Upper lobe of right lung (tissue), 1 donor: ENCODE measurements at places on chromosomes 3 and 15.

DNA sequence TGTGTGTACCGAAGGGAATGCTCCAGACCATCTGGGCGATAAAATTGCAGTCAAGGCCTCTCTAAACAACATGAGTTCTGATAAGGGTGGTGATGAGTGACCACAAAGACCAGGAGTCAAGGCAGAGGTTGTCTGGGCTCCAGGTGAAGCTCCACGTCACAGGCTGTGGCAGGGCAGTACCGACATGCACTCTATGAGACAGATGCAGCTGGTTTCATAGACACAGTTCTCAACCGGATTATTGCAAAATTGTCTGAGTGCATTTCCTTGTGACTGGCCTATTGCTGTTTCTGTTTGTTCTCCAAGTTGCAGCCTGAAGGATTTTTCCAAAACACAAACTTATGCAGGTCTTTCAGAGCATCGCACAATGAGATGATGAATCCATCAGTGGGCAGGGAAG, 157.5 kb upstream of the HES1 start:
- DNase-seq, result no peak

DNA sequence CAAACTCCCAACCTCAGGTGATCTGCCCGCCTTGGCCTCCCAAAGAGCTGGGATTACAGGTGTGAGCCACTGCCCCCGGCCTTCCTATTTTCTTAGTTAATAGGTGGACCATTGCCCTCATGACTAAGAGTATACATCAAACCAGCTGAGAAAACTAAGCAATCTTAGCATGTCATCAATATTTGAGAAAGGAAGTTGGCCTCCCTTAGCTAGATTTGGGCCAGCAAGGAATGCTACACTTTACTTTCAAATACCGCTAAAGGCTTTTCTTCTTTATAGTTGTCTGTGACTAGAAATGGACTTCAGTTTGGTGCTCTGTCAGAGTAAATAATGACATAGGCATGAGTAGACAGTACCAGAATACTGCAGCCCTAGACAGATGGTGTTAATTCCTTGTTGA, 199.3 kb downstream of the GAP43 start:
- DNase-seq, result no peak

DNA sequence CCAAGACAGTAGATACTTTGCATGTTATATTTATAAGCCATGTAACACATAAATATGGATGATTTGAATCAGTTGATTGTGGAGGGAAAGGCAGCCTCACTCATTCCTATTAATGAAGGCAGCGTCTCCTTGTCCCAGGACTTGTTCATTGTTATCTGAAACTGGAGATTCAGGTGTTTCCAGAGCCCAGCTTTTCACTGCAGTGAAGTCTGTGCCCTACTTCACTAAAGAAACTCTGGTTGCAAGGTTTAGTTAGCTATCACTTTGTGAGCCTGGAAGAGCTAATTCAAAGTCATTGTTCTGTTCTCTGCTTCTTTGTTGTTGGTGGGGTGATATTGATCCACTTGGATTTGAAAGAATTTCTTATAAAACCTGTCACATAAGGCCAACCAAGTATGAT, 9.8 kb downstream of the NR2C2 start:
- DNase-seq, result no peak

- no peak for DNase-seq
These were observed 131.9 kb upstream of the PROK2 start for GRCh38 chr3:71916747-71917369.

DNA sequence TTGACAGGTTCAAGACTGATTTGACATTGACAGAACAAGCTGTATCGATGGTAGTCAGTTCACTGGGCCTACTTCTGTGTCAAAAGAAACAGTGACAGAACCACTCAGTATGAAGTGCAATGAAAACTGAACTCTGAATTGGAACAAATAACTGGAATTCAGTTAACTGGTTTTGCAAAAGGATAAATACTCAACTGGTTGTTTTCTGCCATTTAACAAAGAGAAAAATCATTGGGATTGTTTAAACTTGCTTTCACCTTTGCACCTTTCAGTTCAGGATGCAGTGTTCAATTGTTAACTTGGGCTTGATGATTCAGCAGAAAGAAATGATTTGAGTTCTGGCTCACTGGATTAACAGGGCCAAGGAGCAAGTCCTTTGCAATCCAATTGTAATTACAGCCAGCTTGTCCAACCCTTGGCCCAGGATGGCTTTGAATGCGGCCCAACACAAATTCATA, 4.9 kb downstream of the BTD start:
- DNase-seq, result no peak

DNA sequence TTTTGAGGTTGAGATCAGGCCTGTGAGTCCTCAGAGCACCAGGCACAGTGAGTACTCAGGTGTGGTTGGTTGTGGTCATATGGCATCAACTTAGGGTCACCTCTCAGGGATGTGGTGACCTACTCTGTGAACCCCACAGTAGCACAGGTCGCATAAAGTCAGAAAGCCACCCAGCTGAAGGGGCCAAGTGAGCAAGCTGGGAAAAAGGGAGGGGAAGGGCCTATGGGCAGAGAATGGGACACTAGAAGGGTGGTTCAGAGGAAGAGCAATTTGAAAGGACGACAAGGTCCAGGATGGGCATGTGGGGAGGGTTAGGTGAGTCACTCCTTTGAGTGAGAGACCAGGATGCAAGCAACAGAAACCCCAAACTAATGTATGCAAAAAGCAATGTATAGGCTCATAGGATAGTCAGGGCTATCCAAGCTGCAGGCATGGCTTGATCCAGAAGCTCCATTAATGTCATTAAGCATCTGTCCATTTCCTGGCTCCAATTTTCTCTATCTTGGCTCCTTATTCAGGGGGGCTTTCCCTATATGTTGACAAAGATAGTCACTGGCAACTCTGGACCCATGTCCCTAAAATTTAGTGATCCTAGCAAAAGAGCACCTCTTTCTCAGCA, 33.5 kb downstream of the HMCES start:
- DNase-seq, result no peak

DNA sequence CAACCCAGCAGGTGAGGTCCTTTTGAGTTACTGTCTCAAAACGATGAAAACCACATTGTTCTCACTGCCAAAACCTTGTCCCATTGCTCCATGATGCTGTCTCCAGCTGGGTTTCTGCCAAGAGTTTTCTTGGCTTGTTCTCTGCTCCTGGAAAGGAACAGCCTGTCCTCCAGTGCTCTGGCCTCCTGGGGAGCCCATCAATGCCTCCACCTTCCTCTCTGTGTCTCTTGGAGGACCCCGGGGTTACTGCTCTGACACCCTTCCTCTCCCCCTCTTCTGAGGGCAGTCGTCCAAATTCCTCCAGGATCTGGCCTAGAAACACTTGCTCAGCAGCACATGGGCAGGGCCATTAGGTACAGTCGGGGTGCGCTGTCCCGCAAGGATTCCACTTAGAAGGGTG, 63.9 kb upstream of the RGMA start:
- DNase-seq, result no peak

DNA sequence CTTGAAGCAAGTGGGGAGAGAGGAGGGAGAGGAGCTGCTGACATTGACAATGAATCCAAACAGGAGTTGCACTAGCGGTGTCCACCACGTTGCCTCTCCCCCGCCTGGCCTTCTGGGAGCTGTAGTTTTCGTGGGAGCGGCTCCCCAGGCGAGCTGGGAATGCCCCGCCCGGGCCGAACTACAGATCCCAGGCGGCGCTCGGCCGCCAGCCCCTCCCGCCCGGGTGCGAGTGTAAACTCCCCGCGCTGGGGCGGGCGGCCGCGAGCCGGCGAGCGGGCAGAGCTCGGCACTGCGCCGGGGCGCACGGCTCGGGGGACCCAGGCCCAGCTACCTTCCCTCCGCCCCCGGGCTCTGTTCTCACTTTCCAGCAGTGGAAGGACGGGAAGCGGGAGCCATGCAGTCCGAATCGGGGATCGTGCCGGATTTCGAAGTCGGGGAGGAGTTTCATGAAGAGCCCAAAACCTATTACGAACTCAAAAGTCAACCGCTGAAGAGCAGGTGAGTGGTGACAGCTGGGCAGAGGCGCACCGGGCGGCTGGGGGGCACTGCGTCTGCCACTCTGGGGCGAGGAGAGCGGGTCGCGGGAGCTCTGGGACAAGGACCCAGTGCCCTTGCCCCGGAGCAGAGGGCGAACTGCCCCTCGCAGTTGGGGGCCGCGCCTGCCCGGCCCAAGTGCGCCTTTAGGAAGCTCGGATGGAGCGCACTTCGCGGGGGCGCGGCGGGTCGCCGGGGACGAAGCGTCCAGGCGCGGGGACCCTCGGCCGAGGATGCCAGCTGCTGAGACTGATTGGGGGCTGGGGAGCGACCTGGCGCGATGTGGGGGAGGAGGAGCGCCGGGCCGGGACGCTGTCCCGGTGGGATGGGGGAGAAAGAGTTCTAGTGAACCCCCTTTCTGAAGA, at the start of gene MITF:
TSS of gene MITF (plus strand) at position 261 of the 899 bp plus-strand sequence. CDS start at position 395, 134 bp downstream.
- peak; percentile 96 for DNase-seq

DNA sequence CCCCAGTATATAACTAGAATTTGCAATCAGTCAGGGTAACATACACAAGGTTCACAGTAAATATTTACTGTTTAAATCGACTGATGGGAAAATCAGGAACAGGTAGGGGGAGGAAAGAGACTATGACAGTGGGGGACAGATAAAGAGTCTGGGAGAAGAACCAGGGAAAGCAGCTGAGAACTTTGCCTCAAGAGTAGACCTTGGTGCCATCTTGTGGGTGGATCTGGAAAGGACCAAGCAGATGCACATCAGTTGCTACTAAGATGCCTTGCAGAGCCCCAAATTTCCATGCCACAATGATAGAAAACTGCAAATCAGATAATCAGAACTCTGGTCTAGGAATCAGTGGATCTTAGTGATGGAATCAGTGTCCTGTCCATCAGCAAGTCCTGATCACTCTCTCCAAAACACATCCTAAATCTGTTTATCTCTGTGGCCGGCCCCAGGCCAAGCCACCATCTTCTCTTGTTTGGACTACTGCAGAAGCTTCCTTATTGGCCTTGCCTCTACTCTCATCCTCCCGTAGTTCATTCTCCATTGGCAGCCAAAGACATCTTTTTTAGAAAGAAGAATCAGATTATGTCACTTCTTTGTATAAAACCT, 62.7 kb downstream of the PDE8A start:
- no peak for DNase-seq

GRCh38 chr15:85579957-85580694, 199.7 kb downstream of the AKAP13 start:
- DNase-seq, result peak; percentile 53

DNA sequence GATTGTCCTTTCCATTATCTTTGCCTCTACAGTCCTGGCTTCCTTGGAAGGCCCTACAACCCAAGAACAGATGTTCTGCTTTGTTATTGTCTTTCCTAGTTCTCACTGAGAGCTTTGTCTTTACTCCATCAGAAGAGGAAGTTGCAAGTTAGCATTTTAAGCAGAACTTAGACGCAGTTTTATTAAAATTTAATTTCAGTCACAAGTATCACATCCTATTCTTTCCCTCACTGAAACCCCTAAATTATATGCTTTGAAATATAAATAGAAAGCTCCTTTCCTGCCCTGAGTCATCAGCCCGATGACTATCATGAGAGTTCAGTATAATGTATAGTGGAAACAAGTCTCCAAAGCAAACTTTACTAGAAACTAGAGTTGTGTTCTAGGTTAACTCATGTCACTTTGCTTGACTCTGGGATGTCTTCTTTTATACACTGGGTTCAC, 291.2 kb upstream of the RBMS3 start:
- no peak for DNase-seq

DNA sequence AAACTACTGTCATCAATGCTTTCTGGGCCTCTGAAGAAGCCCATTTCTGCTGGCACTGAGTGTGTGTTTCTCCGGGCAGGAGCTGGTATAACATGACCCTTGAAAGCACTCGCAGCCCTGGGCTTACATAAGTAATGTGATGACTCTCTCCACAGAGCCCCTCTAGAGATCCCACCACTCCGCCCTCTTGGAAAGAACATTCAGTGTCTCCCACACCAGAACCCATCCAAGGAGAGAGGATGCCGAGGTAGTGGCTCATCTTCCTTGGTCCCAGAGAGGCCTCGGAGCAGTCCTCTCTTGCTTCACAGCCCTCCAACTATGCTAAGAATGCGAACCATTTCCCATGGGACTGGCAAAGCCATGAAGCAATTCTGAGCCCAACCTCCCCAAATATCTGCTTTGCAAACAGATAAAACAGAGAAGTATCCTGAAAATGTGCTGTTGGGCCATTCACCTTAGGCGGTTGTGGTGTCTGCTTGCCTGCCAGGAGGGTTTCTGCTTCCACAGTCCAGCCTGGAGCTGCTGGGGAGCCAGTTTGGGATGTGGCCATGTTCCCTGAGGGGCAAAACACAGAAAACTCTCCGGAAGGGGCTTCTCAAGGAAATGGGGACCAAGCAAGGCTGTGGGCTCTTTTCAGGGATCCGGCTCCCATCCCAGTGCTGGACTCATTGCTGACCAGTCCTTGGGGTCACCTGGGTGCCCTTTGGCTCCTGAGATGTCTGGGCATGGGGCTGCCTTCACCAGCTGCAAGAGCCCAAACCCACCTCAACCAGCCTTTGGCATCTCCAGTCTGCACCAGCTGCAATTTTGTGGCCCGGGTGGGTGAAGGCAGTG, 47.3 kb downstream of the AMOTL2 start:
- no peak for DNase-seq

DNA sequence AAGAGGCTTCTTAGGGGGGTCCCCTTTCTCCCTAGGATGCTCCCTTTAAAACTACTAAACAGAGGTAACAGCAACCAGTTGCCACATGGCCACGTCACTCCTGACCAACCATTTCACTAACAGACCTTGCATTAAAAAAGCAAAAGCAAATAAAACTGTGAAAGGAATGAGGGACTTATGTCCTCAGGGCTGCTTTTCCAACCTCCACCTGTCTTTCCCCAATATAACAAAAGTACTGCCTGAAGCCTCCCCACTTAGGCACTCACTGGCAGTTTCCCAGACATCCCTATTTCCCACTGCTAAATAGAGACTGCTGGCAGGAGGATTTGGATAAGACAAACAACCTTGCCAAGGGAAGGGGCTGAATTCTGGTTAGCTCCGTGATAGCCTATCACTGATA, 130.3 kb downstream of the ATP8B4 start:
- no peak for DNase-seq

DNA sequence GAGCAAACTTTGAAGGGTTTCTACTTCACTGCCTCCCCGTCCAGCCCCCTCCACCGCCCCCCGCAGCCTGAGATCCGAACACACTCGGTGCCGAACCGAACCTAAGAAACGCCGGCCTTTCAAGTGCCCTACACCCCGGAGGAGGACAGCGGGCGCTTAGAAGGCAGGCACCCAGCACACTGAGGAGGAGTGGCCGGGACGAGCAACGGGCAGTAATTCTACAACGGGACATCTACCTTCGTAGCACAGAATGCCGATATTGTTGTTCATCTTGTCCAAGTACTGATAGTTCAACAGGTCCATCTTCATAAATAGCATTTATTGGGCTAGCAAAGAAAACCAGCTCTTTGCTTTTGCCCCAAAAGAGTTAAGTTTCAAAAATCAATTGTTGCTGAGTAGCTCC, 513 bp downstream of the VGLL4 start:
- DNase-seq, result peak; percentile 75

- DNase-seq, result no peak
These were observed 33.3 kb upstream of the SACM1L start for GRCh38 chr3:45655906-45656305.
